ENCODE measurements at places on chromosomes 2 and 18.

DNA sequence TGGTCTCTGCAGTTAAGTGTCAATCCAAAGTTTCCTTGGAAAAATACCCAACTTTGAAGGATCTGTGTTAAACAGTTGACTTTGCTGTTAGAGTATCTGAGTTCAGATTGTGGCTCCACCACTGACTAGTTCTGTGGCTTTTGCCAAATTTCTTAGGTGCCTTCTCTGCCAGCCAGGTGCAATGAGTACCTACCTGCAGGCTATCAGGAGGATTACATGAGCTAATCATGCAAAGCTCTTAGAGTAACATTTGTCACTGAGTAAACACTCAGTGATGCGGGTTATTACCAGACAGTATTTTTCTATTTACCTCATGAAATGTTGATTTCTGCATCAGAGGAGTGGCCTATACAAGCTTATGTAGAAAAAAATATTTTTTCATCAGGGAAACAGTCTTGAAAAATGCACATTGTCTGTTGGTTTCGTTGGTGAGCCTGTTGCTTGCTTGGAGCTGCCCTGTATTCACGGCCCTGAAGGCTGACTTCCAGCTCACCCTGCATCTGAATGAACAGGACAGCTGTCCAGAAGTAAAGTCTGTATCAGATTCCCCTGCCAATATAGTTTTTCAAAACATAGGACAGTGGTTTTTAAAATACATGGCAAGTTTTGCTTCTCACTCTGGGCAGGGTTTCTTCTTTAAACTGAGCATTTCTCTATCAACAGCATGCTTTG lies 235.1 kb downstream of the CDCA7 start:
- peak; percentile 23 for DNase-seq

GRCh38 chr2:28664120-28664842 lies 87.3 kb upstream of the PPP1CB start:
- DNase-seq: no peak

- no peak for DNase-seq
Observed at GRCh38 chr18:22186484-22186971, 17.1 kb downstream of the GATA6 start.

- no peak for DNase-seq
Observed at GRCh38 chr18:41532344-41533086, 422.5 kb upstream of the PIK3C3 start.

DNA sequence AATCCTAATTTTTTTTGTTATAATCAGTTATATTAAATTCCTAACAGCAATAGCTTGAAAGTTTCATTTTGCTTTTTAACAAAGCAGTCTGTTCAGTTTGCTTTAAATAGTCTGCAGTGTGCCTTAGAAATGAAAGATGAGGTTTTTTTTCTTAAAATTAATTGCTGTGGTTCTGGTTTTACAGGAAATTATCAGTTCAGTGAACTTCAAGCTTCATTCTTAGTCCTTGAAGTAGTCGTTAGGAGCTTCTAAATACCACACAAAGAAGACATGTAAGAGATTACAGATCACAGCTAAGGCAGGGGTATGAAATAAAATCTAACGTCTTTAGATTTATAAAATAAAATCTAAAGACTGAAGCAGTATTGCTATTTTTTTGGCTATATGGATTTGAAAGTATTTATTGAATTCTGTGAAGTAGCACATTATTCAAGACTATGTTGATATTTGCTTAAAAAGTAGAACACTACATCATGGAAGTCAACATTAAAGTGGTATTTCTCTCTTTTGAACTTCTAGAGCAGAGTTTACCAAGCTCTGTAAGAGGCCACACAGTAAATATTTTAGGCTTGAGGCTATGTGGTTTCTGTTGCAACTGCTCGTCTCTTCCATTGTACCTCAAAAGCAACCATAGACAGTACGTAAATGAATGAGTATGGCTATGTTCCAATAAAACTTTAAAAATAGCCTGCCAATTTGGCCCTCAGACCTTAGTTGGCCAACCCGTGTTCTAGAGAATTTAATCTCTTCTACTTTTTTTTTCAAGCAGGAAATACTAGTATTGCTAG lies 81.5 kb upstream of the STON1 start:
- no peak for DNase-seq

- DNase-seq: no peak
Observed at GRCh38 chr2:168738062-168738461, 64.4 kb upstream of the NOSTRIN start.

DNA sequence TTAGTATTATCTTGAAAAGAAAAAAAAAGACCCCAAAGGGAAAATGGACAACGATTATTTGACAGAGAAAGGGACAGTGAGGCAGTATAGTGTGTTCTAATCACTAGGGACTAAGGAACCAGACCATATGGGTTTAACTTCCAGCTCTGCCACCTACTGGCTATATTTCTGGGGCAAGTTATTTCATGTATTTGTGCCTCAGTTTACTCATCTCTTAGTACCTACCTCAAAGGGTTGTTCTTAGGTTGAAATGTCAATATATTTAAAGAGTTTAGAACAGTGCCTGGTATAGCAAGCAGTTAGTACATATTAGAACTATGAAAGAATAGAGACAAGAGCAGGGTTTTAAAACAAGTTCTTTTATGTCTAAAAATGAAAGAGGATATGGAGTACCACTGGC lies 42.7 kb downstream of the PRKD3 start:
- no peak for DNase-seq

GRCh38 chr2:16899958-16900357 lies 234.3 kb upstream of the CYRIA start:
- DNase-seq: no peak

- no peak for DNase-seq
Observed at GRCh38 chr18:44712025-44712424, 31.3 kb downstream of the SETBP1 start.

DNA sequence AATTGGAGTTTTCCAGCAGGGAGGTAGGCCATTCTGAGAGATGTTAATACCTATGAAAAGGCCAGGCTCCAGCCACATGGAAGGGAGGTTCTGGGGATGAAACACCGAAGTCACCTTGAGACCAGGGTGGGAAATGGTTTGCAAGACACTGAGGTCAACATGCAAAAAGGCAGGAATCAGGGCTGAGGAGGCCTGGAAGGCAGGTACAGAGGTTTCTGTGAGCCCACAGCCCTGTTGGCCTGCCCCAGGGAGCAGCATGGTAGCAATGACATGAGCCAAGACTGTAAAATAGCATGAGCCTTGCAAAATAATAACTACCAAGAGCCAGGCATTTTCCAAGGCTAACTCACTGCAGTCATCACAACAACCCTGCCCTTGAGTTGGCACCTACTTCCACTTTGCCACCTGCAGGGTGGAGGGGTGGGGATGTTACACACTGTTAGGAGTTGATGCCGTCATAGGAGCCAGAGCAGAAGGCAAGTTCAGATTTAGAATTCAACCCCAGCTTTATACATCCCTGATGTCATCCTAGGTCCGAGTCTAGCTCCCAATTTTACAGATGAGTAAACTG lies 61.3 kb downstream of the ZBTB7C start:
- no peak for DNase-seq

DNA sequence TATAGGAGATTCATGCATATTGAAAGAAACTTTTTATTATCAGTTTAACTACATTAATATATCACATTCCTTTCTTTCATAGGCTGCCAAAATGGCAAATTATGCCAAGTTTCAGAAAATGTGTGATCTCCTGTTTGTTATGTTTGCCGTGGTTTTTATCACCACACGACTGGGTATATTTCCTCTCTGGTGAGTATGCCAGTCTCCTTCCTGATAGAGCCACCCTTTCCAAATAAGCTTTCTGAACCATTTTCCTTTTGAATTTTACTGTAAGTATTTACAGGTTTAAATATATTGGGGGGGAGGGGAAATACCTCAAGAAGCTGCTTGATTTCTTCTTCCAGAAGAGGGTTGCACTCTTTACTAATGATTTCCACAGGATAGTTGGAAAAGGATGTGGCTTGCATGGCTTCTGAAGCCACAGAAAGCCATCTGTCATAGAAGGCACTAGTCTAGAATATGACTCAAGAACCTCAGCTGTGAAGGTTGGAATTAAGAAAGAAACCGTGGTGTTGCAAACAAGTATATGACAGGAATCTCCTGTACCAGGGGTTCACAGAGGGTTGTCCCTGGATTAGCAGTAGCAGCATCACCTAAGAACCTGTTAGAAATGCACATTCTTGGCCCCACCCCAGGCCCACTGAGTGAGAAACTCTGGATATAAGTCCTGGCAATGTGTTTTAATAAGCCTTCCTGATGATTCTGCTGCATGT lies 84.5 kb upstream of the NOSTRIN start:
- no peak for DNase-seq
